ENCODE measurements at places on chromosomes 3 and 15.

DNA sequence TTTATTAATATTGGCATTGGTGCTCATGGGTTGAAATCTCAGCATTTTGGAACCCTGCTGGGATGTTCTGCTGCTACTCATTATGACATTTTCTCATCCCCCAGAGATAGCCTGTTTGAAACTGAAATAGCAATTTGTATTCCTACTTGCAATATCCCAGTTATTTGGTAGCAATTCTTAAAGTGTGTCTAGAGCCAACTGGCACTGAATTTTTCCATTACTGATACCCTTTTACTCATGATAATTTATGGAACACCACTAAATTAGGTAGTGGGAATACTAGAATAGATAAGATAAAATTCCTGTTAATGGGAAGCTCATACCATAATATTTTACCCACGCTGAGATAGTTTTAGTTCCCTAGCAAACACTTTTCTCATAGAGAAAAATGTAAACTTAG, 309.3 kb downstream of the SV2B start:
- no peaks in the 10 kb centered on the region for H3K27me3 ChIP-seq
- no peak overlapping the region for H3K27ac ChIP-seq
- no peak for DNase-seq
- no peaks in the 10 kb centered on the region for H3K4me1 ChIP-seq

DNA sequence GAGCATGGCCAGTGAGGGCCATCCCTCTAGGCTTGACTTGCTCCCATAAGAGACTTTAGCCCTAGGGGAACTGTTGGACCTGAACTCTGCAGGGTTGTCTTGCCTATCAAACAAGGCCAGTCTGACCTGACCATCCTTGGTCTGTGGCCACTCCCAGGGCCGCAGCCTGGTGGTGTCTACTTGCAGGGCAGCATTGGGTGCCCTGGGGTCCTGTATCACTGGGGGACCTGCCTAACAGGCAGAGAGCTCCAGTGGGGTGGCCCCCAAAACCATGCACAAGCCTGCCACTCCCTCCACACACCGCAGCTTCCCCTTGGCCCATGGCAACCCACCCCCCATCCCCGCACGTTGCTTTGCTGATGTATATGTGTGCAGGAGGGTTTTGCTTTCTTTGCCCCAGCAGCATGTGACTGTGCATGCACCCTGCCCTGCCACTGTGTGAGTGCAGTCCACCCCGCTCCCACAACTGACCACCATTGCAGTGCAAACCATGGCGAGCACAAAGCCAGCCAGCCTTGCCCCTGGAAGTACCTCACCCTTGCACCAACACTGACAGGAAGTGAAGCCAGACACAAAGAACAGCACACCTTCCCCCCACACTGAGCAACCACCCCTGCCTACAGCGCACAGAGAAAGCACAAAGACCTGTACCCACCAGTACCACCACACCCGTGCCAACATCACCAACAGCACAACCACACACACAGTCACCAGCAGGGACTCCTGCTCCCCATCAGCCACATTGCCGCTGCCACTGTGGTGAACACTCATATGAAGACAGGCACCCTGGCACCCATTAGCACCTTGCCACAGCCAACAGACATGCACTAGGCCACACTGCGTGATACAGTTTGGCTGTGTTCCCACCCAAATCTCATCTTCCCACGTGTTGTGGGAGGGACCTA, 88.8 kb downstream of the SENP7 start:
- H3K4me3 ChIP-seq: no peak overlapping the region
- DNase-seq: no peak
- no peaks in the 10 kb centered on the region for H3K4me1 ChIP-seq
- H3K27ac ChIP-seq: no peak overlapping the region
- H3K27me3 ChIP-seq: no peaks in the 10 kb centered on the region
- H3K36me3 ChIP-seq: peaks cover 25% of the 10 kb centered on the region

GRCh38 chr15:58309963-58310928, 121.5 kb upstream of the LIPC start:
- no peaks in the 10 kb centered on the region for H3K27me3 ChIP-seq
- H3K36me3 ChIP-seq: no peaks in the 10 kb centered on the region
- H3K27ac ChIP-seq: no peak overlapping the region
- no peak for DNase-seq
- H3K4me3 ChIP-seq: no peak overlapping the region
- H3K4me1 ChIP-seq: peaks cover 17% of the 10 kb centered on the region

GRCh38 chr15:63362196-63362595, 19.4 kb downstream of the CA12 start:
- peaks cover 20% of the 10 kb centered on the region for H3K4me1 ChIP-seq
- no peak for DNase-seq
- no peak overlapping the region for H3K4me3 ChIP-seq
- H3K36me3 ChIP-seq: peaks cover 9% of the 10 kb centered on the region

DNA sequence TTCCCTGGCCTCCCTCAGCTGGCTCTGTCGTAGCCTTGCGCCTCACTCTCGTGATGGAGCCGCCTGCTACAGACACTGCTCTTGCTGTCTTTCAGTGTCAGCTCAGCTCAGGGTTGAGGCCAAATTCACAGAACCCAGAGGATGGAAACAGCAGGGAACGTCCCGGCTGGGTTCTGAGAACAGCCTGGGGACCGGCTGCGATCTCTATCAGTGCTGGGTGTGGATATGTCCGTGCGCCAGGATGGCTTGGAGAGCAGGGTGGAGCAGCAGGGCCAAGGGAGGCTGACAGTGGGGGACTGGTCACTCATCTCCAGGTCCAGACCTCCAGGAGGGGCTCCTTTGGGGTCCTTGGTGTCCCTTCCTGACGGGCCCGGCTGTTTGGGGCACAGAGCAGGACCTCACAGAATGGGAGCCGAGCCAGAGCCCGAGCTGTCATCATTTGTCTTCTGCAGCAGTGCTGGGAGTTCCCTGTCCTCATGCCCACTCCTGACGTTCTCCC, 18.4 kb downstream of the KLF15 start:
- H3K4me1 ChIP-seq: no peaks in the 10 kb centered on the region
- peak; percentile 64 for DNase-seq
- no peaks in the 10 kb centered on the region for H3K36me3 ChIP-seq

DNA sequence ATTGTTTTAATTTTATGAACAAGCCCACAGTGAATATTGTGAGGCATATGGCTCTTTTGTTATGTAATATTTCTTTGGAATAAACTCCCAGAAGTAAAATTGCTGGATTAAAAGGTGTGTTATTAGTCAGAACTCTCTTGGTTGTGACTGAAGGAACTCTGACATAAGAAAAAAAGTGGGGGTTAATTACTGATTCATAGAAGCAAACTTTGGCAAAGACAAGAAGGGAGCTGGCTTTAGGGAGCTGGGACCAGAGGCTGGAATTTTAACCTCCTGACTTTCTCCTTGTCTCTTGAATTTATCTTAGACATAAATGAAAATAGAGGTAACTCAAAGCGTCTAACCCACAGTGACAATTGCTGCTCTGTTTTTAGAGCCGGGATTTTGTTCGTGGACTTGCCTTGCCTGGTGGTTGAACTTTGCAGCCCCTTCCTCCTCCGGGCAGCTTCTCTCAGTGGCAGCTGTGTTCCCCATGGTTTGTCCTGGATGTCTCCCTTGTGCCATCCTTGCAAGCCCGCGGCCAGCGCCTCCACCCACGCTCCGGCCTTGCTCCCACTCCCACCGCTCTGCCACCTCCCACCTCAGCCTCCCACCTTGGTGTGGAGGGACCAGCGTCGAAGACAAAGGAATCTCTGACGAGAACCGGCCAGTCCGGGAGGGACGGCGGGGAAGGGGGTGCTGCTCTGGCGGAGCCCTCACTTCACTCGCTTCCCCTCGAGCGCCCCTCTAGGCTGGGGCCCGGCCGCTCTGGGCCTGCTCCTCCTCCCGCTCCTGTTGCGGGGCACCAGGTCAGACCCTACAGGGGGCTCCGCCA, 28.0 kb downstream of the ARHGAP31 start:
- no peaks in the 10 kb centered on the region for H3K27me3 ChIP-seq
- peak overlapping the region; percentile 90 for H3K4me3 ChIP-seq
- DNase-seq: no peak
- H3K4me1 ChIP-seq: peaks cover 29% of the 10 kb centered on the region
- H3K27ac ChIP-seq: peak overlapping the region; percentile 88

DNA sequence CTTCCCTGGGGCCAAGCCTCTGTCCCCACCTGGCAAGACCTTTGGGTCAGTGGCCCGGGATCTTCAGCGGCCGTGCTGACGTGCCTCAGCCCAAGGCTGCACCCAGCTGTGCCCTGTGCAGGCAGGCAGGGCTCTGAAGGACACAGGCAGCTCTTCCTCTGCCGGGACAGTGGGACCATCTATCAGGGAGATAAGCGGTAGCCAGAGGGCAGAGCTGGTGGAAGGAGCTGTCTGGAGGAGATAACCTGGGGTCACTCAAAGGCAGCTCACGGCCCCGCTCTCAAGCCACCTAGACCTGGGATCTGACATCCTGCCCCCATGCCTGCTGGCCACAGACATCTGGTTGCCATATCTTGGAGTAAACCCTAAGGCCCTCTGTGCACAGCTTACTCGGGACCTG, 27.3 kb downstream of the DUSP7 start:
- H3K4me1 ChIP-seq: peaks cover 22% of the 10 kb centered on the region
- no peaks in the 10 kb centered on the region for H3K27me3 ChIP-seq
- no peaks in the 10 kb centered on the region for H3K36me3 ChIP-seq
- no peak for DNase-seq
- H3K27ac ChIP-seq: no peak overlapping the region

GRCh38 chr3:12670365-12671119, 6.6 kb upstream of the RAF1 start:
- no peak overlapping the region for H3K27ac ChIP-seq
- no peak for DNase-seq
- no peaks in the 10 kb centered on the region for H3K36me3 ChIP-seq
- no peak overlapping the region for H3K4me3 ChIP-seq
- H3K27me3 ChIP-seq: no peaks in the 10 kb centered on the region
- H3K4me1 ChIP-seq: no peaks in the 10 kb centered on the region

GRCh38 chr3:60742606-60743145, 508.6 kb downstream of the FHIT start:
- no peak overlapping the region for H3K27ac ChIP-seq
- peaks cover 6% of the 10 kb centered on the region for H3K36me3 ChIP-seq
- no peak for DNase-seq
- peak overlapping the region; percentile 12 for H3K4me3 ChIP-seq
- H3K4me1 ChIP-seq: peaks cover 42% of the 10 kb centered on the region
- peaks cover 3% of the 10 kb centered on the region for H3K27me3 ChIP-seq

- H3K4me1 ChIP-seq: no peaks in the 10 kb centered on the region
- no peaks in the 10 kb centered on the region for H3K27me3 ChIP-seq
- no peak overlapping the region for H3K4me3 ChIP-seq
- H3K36me3 ChIP-seq: no peaks in the 10 kb centered on the region
Measured at GRCh38 chr3:35200056-35200455, 439.3 kb upstream of the ARPP21 start.

DNA sequence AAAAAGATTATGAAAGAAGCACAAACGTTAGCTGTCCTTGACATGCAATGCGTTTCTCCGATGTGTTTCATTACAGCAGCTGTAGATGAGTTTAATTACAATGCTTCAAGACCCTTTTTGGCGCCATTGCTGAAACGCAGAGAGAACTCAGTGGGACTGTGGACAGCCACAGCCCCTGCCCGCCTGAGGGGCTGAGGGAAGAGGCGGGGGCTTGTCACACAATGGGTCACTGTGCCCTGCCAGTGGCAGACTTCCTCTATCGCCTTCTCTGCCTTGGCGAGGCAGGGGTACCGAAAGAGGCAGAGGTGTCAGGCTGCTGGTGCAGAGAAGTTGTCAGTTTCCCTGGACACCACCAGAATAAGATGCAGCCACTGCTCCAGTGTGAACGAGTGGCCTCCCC, 252.0 kb downstream of the NR2F2 start:
- no peaks in the 10 kb centered on the region for H3K36me3 ChIP-seq
- H3K4me3 ChIP-seq: no peak overlapping the region
- peaks cover 15% of the 10 kb centered on the region for H3K27me3 ChIP-seq
- H3K27ac ChIP-seq: no peak overlapping the region
- no peak for DNase-seq

- H3K27me3 ChIP-seq: no peaks in the 10 kb centered on the region
- no peak for DNase-seq
- peaks cover 6% of the 10 kb centered on the region for H3K4me1 ChIP-seq
- no peaks in the 10 kb centered on the region for H3K36me3 ChIP-seq
- no peak overlapping the region for H3K27ac ChIP-seq
- H3K4me3 ChIP-seq: no peak overlapping the region
Measured at GRCh38 chr3:169082076-169082475, 581.4 kb downstream of the MECOM start.

DNA sequence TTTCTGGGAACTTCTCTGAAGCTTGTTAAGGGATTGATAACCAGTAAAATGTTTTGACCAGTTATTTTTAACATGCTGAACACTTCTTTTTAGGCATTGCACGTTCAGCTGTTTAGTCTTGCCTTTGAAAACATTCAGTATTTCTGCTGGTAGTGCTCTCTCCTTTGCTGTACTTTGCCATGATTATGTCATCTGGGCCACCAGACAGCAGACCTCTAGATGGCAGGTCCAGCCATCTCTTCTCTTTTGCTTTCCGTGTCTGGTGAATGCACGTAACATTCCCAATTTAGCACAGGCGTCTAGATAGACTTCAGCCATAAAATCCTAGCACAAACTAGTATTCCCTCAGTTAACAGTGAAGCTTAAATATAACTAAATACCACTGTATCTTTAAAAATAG, 57.8 kb downstream of the RAB7A start:
- no peaks in the 10 kb centered on the region for H3K36me3 ChIP-seq
- H3K27ac ChIP-seq: no peak overlapping the region
- H3K4me1 ChIP-seq: peaks cover 44% of the 10 kb centered on the region
- no peaks in the 10 kb centered on the region for H3K27me3 ChIP-seq

GRCh38 chr3:162012633-162013032, 516.0 kb downstream of the OTOL1 start:
- H3K4me3 ChIP-seq: no peak overlapping the region
- DNase-seq: no peak
- no peaks in the 10 kb centered on the region for H3K27me3 ChIP-seq

DNA sequence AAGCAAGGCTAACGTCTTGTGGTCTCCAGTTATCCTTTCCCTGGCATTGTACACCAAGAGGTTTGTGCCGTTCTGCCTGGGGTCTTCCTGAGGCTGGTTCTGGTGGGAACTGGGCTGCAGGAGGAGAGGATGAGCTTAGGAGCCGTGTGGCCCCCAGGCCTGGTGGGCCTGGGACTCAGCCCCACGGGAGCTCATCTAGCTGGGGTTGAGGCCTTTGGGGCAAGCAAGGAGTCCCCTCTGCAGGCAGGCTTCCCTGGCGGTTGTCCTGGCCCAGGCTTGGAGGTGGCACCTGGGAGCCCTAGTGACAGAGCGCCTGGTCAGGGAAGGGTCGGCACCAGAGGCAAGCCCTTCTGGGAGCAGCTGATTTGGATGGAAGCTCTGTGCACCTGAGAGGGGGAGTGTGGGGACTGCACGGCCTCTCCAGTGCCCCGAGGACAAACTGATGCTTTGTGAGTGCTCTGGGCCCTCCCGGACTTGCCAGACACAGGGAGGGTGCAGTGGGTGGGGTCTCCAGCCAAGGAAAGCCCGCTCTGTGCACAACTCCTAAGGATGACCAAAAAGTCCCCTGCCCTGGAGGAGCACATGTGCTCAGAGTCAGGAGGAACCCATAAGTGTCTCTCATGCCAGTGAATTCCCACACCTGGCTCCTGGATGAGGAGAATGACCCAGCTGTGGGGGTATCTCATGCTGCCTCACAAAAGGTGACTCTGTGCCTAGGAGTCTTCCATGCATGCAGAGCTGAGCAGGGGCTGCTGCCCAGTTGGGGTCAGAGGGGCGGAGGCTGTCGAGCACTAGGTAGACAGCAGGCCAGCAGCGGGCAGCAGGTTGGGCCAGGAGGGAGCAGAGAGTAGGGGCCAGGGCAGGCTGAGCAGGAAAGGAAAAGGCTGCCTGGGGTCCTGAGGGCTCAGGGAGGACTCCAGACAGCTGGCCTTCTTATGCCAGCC, 2.7 kb downstream of the PAK6 start:
- H3K4me3 ChIP-seq: no peak overlapping the region
- peaks cover 16% of the 10 kb centered on the region for H3K4me1 ChIP-seq
- no peak overlapping the region for H3K27ac ChIP-seq
- peaks cover 13% of the 10 kb centered on the region for H3K27me3 ChIP-seq
- no peak for DNase-seq

- no peak for DNase-seq
- peak overlapping the region; percentile 64 for H3K27ac ChIP-seq
- peaks cover 16% of the 10 kb centered on the region for H3K36me3 ChIP-seq
- peak overlapping the region; percentile 60 for H3K4me3 ChIP-seq
Measured at GRCh38 chr15:36791844-36792571, 212.6 kb downstream of the CDIN1 start.

All from type B pancreatic cell (in vitro differentiated cells).